Stimulated activated CD8-positive, alpha-beta memory T cell treated with anti-CD3 and anti-CD28 coated beads, Interleukin-15, amount 100 ng/mL, for 48 hours (primary cell): ENCODE measurements at places on chromosomes 1 and 21.

GRCh38 chr1:20125100-20125499 is 5.8 kb upstream of the PLA2G2D start:
- no peak for DNase-seq

DNA sequence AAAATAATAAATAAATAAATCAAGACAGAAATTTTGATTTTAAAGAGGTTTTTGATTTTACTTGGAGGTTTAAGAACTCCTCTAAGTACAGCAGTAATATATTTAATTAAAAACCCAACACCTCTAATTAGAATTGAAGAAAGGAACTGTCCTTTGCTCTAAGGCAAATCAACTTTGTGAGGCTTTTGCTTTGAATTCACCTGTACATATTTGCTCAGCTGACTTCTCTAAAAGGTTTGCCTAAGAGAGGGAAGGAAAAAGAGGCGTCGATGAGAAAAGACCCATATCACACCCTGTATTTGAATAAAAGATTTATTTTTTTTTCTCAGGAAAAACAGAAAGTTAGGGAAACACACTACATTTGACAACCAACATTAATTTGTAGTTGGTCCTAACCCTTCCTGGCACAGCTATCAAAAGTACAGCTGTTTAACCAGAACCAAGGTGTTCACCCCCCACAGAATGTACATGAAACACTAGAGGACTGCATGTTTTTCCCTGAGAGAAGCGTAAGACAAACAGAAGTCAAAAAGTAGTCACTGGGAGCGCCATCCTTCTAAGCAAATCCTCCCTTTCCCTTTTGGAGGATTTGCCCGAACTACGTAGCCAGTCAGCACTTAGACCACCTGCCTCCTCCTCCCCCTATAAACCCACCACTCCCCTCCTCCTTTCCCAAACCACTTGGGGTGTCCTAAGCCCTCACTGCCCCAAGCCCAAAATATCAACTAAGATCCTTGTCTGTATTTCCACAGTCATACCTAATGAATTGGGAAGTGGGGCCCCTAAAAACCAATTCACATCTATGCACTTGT is 4.9 kb downstream of the MCL1 start:
- no peak for DNase-seq

DNA sequence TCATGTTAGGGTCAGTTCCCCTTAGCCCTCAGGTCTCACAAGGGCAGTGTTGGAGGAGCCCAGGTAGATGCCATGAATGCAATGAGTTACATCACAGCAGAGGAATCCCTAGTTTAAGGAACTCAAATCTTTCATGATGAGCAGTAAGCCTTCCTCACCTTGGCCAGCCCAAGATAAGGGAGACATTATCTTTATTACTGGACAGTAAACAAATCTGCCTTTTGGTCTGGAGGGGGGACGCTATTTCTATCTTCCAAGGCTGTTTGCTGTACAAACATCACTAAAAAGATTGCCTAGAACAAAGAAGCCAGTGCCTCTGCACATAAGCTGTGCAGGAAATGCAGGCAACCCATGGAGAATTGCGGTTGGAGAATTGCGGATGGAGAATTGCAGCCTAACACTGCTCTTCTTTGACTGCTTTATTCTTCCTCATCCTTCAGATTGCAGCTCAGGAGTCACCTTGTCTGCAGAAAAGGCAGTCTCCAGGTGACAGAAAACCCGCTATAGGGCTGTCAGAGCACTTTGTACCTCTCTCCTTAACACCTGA is 2.3 kb upstream of the CHI3L1 start:
- no peak for DNase-seq

GRCh38 chr1:117466761-117467160 is 99.5 kb downstream of the MAN1A2 start:
- DNase-seq: no peak

GRCh38 chr1:20198918-20199317 is 12.6 kb upstream of the PLA2G2C start:
- no peak for DNase-seq

DNA sequence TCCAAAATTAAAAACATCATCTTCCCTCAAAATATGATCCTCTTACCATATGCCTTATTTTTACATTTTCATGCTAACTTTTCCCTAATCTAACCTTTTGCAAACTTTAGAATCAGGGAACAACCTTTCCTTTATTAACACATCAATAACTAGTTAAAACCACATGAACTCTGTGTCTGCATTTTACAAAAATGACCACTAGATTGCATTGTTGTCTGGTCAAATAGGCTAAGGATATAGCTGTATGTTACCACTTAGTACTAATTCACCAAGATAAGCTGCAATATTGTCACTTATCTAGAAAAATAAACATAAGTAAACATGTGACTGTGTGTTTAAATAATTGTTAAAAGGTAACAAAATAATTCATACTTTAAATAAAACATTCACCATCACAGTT is 82.3 kb downstream of the DENND1B start:
- no peak for DNase-seq

DNA sequence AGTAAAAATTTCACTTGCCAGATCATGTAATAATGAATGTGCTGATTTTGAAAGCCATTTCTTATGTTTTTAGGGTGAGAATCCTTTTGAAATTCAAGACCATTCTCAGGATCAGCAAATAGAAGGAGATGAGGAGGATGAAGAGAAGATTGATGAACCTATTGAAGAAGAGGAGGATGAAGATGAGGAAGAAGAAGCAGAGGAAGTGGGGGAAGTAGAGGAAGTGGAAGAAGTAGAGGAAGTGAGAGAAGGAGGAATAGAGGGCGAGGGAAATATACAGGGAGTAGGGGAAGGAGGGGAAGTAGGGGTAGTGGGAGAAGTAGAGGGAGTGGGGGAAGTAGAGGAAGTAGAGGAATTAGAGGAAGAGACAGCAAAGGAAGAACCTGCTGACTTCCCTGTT is 32.4 kb downstream of the ZNF326 start:
- no peak for DNase-seq

- no peak for DNase-seq
Measured at GRCh38 chr1:234551032-234551378, 59.0 kb downstream of the IRF2BP2 start.

- no peak for DNase-seq
Measured at GRCh38 chr1:154749078-154749760, 120.9 kb downstream of the KCNN3 start.

DNA sequence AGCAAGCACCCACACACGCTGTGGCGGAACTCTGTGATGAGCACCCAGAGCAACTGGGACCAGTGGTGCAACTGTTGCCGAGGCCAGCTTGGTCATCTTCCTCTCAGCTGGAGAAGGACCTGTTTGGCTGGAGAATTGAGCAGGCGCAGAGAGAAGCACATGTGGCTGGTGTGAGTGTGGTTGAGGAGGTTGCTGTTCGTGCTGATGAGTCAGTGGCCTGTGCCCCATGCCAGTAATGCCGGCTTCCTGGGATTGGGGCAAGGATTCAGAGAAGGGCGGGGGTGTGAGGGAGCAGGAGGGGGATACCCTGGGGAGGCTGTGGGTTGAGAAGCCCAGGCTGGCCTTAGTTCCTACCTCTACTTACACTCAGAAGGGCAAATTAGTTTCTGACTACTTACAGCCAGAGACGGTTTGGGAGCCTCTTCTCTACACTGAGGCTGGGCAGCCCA is 57.5 kb upstream of the EPS8L3 start:
- peak; percentile 58 for DNase-seq

DNA sequence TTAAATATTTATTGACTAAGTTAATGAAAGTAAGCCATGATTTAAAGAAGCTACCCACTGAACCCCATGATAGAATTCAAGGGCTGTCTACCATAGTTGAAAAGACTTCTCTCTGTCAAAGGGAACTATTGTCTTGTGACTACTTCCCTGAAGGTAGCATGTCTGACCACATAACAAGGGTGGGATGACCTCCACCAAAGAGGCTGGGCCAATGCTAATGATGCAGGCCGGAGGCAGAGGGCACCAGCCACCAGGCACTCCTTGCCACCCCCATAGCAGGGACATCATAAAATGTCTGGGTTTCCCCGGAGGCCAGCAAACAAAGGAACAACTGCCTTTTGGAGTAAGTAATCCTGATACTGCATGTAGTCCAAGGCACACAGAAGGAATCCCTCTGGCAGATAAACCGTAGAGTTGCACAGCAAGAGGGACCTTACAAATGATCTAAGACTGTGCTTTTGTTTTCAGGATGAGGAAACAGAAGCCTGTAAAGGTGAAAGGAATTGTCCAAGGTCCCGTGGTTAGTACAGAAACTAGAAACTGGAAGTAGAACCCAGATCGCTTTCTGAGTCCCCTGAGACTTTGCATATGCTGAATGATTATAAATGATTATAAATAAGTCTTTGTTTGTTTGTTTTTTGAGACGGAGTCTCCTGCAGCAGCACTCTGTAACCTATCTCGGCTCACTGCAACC is 33.5 kb upstream of the ITPKB start:
- DNase-seq: no peak

GRCh38 chr1:150976401-150976821 is 1.8 kb upstream of the CERS2 start:
- DNase-seq: no peak

DNA sequence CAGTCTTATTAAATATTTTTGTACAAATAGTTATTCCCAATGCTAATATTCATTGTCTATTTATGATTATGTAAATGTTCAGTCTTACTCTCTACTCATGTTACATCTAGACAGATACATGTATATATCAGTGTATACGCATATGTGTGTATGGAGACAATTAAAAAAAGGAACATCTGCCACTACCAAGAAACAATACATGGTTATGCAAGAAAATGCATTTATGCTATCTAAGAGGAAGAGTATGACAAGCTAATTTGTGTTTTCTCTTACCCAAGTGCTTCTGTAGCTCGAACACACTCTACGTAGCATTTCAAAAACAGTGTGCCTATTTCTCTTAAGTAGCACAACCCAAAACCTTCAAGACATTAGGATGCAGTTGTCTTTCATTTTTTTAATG is 6.1 kb upstream of the RLF start:
- no peak for DNase-seq

- no peak for DNase-seq
Measured at GRCh38 chr1:179586107-179586823, 5.4 kb upstream of the TDRD5 start.

- no peak for DNase-seq
Measured at GRCh38 chr1:234530672-234531071, 51.7 kb upstream of the TARBP1 start.

- no peak for DNase-seq
Measured at GRCh38 chr1:12472156-12472797, 145.7 kb downstream of the DHRS3 start.

- no peak for DNase-seq
Measured at GRCh38 chr1:183932412-183932811, 105.1 kb downstream of the COLGALT2 start.
